Stimulated activated CD4-positive, alpha-beta T cell treated with anti-CD3 and anti-CD28 coated beads, TNF-alpha, amount 100 ng/mL, for 1 hour (primary cell): ENCODE measurements at places on chromosomes 1 and 21.

DNA sequence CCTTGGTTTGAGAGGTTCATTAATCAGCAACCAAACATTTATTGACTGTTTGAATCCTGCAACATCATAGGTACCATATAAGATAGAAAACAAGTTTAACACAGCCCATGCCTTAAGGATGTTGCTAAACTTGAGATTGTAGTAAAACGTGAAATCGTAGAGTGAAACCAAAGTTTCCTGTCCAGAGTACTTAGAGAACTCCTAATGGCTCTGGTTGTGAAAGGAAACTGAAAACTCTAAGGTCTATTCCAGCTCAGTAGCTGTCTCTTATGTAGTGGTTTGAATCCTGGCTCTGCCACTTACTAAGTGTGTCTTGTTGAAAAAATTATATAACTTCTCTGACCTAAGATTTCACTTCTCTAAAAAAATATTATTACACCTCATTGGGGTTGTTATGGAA is 310.9 kb downstream of the NTNG1 start:
- DNase-seq = no peak

DNA sequence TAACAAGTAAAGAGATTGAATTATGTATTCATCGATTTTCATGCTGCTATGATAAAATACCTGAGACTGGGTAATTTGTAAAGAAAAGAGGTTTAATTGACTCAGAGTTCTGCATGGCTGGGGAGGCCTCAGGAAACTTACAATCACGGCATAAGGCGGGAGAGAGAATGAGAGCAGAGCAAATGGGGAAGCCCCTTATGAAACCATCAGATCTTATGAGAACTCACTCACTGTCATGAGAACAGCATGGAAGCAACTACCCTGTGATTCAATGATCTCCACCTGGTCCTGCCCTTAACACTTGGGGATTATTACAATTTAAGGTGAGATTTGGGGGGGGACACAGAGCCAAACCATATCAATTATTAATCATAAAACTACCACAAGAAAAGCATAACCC is 3.3 kb upstream of the GBP3 start:
- DNase-seq = no peak

DNA sequence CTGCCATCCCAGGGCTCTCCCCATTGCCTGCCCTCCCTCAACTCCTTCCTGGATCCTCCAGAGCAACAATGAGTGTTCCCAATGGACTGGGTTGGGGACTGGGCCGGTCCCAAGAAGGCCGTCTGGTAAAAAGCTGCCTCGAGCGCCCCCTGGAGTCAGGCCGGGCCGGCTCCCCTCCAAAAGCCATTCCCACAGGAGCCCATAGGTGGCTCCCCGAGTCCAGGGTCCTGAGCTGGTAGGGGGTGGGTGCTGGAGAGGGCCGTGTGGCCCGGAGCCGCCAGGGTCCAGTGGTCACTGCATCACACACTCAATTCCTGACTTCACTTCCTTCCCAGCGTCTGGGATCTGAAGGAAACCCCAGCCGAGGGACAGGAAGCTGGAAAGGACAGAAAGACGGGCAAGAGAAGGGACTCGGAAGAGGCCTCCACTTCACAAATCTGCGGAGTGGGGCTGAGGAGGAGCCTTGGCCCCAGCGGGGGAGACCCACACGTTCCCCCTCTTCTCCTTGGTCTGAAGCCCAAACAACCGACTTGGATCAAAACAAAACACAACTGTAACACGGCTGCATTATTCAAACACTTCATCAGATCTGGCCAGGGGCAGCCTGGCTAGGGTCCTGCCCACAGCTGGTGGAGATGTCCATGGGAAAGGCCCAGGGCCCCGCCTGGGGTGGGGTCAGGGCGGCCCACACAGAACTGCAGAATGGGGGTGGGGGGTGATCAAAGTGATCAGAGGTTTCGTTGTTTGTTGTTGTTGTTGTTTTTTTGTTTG is 10.9 kb upstream of the ALDH4A1 start:
- DNase-seq = peak; percentile 54

DNA sequence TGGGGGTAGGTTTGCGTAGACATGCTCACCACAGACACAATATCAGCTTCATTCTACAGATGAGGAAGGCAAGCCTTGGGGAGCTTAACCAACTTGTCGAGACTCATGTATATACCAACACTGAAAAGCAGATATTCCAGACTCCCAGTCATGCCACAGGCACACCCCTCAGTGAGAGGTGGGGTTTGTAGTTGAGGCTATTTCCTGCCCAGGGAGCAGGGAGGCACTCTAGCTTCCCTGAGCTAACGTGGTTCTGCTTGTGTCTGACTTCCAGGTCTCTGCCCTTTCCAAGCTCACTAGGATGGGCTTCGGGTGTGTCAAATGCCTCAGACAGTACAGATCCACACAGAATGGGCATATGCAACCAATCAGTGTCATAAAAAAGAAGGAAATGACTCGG is 122.3 kb upstream of the RUNX1 start:
- DNase-seq = no peak

- no peak for DNase-seq
Observed at GRCh38 chr1:17502326-17502778, 37.1 kb upstream of the ARHGEF10L start.

DNA sequence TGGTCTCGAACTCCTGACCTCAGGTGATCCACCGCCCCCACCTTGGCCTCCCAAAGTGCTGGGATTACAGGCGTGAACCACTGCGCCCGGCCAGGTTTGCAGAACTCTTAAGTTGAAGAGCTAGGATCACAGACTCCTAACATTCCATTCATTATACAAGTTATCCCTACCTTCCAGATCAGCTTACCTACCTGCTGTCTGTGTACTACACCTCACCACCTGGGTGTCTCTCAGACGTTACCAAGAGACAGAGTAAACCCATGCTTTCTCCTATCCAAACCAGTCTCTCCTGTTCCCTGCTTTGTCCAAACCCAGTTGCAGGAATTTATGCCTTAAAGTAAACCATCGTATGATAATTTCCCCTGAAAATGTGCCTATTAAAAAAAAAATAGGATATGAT is 123.0 kb upstream of the L1TD1 start:
- DNase-seq = no peak

DNA sequence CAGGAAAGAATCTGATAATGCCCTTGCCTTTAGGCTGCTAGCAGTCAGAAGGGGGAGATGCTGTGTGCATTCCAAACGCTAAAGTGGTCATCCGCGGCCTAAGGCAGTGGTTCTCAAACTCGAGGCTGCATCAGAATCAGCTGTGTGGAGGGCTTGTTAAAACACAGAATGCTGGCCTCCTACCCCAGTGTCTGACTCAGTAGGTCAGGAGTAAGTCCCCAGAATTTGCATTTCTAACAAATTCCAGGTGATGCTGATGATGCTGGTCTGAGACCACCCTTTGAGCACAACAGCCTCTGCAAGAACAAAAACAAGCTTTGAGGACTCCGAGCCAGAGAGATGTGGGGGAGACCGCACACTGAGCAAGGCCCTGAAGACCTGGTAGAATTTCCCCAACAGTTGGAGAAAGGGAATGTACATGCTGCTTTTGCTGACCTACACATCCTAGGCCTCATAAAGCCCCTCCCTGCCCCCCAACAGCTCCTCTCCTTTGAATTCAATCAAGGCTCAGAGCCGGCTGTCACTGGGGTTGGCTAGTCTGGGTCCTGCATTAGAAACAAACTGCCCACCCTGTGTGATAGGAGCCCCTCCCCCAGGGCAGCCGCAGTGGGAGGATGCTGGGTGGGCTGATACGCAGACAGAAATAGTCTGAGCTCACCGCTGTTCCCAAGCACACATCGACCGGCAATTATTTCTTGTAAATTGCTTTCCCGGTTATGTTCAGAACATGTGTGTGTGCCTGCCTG is 27.1 kb downstream of the SHISAL2A start:
- DNase-seq = no peak

DNA sequence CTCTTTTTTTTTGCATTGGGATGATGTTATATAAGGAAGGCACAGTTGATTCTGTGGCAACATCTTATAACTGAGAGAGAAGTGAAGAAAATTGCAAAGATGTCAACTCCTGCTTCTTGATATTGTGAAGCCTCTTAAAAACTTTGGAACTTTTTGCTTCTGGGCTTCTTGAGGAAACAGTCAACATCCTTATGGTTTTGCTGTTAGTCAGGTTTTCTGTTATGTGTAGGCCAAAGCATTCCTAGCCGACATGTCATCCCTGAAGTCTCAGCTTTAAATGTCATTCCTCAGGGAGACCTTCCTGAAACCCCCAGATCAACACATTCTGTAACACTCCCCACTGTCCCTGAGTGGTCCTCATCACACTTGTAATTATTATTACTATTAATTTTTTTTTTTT is 12.6 kb downstream of the FALEC start:
- no peak for DNase-seq

- no peak for DNase-seq
Observed at GRCh38 chr1:5477716-5478115, 514.5 kb downstream of the NPHP4 start.

- DNase-seq = no peak
Observed at GRCh38 chr1:234912548-234913277, 215.9 kb downstream of the TOMM20 start.

DNA sequence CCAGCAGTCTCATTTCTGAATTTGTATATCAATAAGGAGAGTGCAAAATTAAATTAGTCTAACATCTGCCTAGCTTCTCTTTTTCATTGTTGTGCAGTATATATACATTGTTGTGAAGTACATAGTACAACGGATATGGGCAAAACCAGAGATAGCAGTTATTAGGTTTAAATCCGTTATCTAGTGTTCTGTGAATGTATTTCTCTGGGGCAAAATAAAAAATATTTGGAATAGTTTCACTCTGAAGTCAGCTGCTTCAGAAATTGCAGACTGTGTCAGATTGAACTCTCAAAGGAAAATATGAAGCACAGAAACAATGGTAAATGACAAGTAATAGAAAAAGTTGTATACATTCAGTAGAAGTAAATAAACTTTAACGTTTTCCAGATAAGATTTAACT is 836.5 kb upstream of the CXADR start:
- no peak for DNase-seq

DNA sequence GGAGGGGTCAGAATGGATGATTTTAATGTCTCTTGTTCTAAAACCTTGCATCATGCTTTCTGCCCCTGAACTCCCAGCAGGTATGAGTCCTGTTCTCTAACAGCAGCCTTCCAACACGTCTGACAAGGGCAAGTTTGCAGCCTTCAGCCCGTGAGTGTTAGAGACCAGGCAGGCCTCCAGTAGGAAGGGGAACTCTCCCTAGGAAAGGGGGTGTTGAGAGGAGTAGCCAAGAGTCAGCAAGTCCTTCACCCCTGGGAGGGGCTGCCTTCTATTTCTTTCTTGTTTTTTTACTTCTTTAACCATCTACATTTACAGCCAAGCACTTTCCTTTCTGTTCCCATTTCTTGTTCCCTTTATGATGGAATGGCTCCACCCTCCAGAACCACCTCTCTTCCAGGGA is 14.2 kb downstream of the BATF3 start:
- no peak for DNase-seq

DNA sequence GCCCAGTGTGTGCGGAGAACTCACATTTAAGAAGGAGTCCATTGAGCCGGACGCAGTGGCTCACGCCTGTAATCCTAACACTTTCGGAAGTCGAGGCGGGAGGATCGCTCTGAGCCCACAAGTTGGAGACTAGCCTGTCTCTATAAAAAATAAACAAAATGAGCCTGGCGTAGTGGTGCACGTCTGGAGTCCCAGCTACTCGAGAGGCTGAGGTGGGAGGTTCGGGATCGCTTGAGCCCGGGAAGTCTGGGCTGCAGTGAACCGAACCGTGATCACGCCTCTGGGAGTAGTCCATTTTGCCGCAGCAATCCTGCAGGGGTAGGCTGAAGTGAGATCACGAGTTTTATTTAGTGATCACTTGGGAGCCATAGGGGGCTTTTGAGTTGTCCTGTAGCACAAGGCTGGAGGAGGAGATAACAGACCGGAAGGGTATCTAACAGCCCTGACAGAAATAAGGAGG is 497 bp upstream of the FUCA1 start:
- DNase-seq = no peak

DNA sequence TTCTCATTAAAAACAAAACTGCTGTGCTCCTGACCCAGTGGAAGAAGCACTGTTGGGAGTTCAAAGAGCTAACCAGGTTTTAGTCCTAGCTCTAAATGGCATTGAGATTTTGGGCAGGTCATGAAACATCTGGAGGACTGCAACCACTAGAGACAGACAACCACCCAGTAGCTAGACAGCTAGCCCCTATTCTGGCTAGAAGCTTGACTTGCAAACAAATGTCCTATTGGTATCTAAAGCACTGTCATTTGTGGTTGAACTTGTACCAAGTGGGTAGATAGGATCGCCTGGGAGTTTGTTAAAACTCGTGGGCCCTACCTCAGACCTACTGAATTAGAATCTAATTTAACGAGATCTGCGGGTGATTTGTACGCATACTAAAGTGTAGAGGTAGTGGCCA is 6.9 kb downstream of the RPL11 start:
- DNase-seq = no peak

- DNase-seq = no peak
Observed at GRCh38 chr1:32179193-32179442, 357 bp upstream of the TXLNA start.

DNA sequence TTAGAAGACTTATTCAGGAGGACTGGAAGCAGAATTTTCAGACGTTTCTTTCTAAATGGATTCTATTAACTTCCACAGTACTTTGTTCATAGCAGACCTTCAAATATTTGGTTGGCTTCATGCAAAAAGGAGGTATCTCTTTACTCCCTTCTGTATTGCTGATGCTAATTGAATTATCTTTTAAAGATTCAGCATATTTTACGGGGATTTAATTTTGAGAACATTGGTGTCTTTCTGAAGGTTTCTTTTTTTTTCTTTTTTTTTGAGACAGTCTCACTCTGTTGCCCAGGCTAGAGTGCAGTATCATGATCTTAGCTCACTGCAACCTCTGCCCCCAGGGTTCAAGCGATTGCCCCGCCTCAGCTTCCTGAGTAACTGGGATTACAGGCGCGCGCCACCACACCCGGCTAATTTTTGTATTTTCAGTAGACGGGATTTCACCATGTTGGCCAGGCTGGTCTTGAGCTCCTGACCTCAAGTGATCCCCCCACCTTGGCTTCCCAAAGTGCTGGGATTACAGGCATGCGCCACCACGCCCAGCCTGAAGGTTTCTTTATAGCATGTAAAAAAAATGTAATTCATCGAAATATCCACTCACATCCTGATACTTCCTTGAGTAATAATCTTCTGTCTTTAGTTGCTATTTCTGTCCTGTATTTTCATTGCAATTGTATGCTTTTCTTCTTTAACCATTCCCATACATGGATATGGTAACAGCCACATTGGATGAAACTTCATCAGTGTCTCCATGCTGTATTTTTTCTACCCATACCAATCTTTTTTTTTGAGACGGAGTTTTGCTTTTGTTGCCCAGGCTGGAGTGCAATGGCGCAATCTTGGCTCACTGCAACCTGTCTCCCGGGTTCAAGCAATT is 14.5 kb downstream of the CNST start:
- no peak for DNase-seq

GRCh38 chr21:33816174-33816573 is 99.4 kb downstream of the ATP5PO start:
- no peak for DNase-seq

DNA sequence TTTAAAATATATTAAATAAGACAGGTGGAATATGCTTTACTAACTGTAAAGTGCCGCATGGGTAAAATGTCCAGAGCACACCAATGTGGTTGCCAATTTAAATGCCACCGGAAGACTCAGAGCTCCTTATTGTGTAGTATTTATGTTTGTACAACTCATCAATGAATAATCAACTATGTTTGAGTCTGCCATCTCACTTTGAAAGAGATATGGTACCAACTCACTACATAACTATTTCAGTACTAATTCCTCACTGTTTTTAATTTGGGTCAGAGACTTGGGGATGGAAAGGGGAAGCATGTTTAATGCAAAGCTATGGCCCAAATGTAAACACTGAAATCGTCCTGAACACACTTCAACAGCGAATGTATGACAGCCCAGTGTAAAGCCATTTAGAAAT is 144.8 kb downstream of the NR5A2 start:
- DNase-seq = no peak

- DNase-seq = no peak
Observed at GRCh38 chr21:45401916-45402900, 2.8 kb upstream of the COL18A1 start.
